ELR (cell line): ENCODE measurements at places on chromosomes 12 and 14.
A peak's percentile ranks its signal among the peaks of the same experiment; 100 is the strongest.

- DNase-seq, result no peak
Observed at GRCh38 chr14:101065246-101065645, 161.7 kb upstream of the RTL1 start.

GRCh38 chr12:53191096-53191884 is 10.6 kb upstream of the CSAD start:
- DNase-seq, result no peak

GRCh38 chr12:100584256-100584655 is 10.8 kb downstream of the GAS2L3 start:
- DNase-seq, result no peak

GRCh38 chr12:93167331-93167730 is 210.4 kb upstream of the NUDT4 start:
- no peak for DNase-seq

- no peak for DNase-seq
Observed at GRCh38 chr14:62934439-62934838, 110.8 kb downstream of the KCNH5 start.

GRCh38 chr12:67434671-67435370 is 165.7 kb downstream of the CAND1 start:
- peak; percentile 92 for DNase-seq
